ENCODE measurements at places on chromosomes 2 and 18. TPM values are rescaled to one million over a fixed set of nuclear protein-coding genes. Genes with fewer than 3 reads are reported as not detected.

ABCB11 gene
- 0.08 TPM for total RNA-seq

DNA sequence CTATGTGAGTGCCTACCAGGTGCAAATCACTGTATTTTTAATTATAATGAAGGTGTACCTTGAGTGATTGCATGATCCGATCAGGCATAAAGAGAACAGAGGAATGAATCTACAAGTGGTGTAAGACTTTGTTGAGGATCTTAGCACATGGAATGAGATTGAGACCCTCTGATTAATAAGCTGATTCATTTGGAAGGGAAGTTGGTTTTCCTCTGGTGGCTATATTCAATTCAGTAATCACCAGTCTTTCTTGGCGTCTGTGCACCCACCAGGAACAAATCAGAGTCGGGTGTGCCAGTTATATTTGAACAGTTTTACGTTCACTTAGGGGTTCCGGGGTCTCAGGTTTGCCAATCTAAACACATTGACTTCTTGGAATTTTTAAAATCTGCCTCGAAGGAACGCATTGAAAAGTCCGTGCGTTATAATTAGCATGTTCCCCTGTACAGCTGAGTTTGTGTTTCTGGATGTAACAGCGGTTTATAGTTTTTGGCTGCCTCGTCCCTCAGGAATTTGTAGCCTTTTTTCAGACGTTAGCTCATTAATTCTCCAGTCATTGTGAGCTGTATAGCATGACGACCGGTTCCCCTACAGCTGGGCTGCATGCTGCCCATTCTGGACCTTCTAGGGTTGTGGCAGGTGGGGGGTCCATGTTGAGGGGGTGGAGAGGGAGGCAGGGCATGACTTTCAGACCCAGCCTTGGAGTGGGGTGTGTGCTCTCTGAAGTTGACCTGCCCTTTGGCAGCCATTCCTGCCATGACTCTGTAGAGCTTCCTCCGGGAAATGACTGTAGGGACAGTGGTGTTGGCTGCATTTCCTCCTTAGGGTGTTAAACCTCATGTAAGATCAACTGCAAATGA, 20.3 kb downstream of the MYO1B start:
- no peaks in the 10 kb centered on the region for H3K36me3 ChIP-seq
- no peak for DNase-seq
- H3K27ac ChIP-seq = no peak overlapping the region
- no peaks in the 10 kb centered on the region for H3K4me1 ChIP-seq
- H3K27me3 ChIP-seq = no peaks in the 10 kb centered on the region
- H3K4me3 ChIP-seq = no peak overlapping the region

PFN4 gene
- total RNA-seq = not detected

GRCh38 chr18:14221689-14222088, 89.5 kb upstream of the ZNF519 start:
- peaks cover 5% of the 10 kb centered on the region for H3K36me3 ChIP-seq
- no peak overlapping the region for H3K4me3 ChIP-seq
- H3K27ac ChIP-seq = no peak overlapping the region
- no peaks in the 10 kb centered on the region for H3K27me3 ChIP-seq
- DNase-seq = no peak

DNA sequence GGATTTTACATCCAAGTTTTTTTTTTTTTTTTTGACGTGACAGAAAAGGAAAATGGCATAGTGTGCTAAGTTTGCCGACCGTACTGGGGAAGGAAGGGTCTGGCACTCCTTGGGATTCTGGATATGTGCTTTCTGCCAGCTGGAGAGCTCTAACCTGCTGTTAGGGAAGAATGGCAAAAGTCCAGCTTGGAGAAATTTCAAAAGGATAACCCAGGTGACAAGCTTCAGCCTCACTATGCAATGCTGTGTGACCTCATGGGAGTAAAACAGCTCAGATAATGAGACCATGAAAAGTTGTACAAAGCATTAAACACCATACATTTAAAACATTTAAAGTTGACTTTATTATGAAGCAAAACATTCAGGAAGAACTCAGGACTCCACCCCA, 10.3 kb upstream of the GPR45 start:
- DNase-seq = no peak
- no peak overlapping the region for H3K27ac ChIP-seq
- peaks cover 9% of the 10 kb centered on the region for H3K4me1 ChIP-seq

DNA sequence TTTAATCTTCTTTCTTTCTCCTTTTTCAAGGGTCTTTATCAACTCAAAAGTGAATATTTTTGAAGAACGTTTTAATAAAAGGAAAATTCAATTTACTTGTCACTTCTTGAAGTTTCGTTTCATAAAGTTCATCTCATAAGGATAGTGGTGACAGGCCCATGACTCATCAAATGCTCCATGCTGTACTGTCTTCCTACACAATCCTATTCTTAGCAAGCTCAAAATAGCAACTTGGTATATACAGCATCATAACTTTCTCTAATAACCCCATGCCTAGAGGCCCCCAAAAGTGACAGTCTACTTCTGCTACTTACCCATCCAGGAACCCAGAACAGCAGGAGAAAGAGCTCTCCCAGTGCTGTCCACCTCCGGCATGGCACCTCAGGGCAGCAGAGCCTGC, 7.7 kb downstream of the FBXO15 start:
- no peaks in the 10 kb centered on the region for H3K4me1 ChIP-seq
- no peak overlapping the region for H3K27ac ChIP-seq
- no peak overlapping the region for H3K4me3 ChIP-seq
- H3K36me3 ChIP-seq = no peaks in the 10 kb centered on the region
- DNase-seq = no peak

NGEF gene
- not detected for total RNA-seq

PLEKHH2 gene
- total RNA-seq = 5.7 TPM

AMER3 gene
- not detected for total RNA-seq

SERPINB11 gene
- total RNA-seq = not detected

CSRNP3 gene
- total RNA-seq = not detected

DNA sequence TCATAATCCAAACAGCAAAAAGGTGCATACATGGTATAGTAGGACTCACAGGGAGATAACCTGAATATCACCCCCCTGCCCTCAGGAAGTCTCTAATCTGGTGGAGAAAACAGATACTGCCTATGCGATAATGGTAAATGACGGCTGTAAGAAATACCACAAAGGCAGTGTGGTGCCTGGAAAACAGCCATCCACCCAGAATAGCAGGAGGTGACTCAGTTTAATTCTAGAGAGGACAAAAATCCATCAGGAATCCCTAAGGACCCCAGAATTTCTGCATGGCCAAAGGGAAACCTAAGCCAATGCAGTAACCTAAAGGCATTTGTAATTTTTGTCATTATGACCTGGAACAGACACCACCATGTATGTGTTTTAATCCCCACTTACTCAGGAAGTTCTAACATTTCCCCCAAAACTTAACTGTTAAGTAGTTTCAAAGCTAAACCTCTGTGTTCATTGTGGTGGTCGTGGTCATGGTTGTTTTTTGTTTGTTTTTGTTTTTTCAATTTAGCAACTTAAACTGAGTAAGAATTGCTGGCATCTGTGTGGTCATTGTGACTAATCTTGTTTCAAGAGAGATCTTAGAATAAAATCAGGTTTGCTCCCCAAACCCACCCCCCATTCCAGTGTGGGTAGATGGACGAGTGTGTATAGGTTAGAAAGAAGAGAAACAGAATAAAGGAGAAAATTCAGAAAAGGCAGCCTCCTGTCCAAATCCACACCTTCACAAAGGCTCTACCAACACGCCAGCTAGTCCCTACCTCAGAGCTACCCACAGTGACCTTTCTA, 121.5 kb upstream of the CDCA7 start:
- H3K27ac ChIP-seq = no peak overlapping the region
- H3K27me3 ChIP-seq = peaks cover 6% of the 10 kb centered on the region
- H3K4me3 ChIP-seq = no peak overlapping the region
- no peaks in the 10 kb centered on the region for H3K36me3 ChIP-seq

DNA sequence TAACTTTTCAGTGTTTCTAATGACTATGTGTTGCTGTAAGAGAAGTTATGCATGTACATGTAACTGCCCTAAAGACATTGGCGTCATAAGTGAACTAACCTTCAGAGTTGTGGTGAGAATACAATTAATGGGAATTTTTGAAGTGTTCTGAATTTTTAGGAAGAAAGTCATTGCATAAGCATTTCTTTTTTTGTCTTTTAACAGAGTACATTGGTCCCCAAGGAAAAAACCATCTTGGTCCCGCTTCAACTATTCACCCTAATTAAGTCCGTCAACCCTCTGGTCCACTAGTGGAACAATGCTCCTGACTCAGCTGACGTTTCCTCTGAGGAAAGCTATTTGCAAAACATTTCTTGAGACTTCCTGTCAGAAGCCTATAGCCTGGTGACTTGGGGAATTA, 41.1 kb upstream of the VIT start:
- no peak for DNase-seq
- no peaks in the 10 kb centered on the region for H3K4me1 ChIP-seq
- H3K36me3 ChIP-seq = no peaks in the 10 kb centered on the region
- no peak overlapping the region for H3K4me3 ChIP-seq
- H3K27ac ChIP-seq = no peak overlapping the region

GRCh38 chr2:125564471-125564870, 1091.5 kb upstream of the GYPC start:
- H3K4me3 ChIP-seq = no peak overlapping the region
- no peak for DNase-seq

GRCh38 chr2:3672861-3673678, 15.1 kb downstream of the ALLC start:
- DNase-seq = no peak
- H3K36me3 ChIP-seq = no peaks in the 10 kb centered on the region
- no peaks in the 10 kb centered on the region for H3K4me1 ChIP-seq
- no peak overlapping the region for H3K27ac ChIP-seq
- peaks cover 16% of the 10 kb centered on the region for H3K27me3 ChIP-seq
